ENCODE measurements at places on chromosomes 2 and 18.

DNA sequence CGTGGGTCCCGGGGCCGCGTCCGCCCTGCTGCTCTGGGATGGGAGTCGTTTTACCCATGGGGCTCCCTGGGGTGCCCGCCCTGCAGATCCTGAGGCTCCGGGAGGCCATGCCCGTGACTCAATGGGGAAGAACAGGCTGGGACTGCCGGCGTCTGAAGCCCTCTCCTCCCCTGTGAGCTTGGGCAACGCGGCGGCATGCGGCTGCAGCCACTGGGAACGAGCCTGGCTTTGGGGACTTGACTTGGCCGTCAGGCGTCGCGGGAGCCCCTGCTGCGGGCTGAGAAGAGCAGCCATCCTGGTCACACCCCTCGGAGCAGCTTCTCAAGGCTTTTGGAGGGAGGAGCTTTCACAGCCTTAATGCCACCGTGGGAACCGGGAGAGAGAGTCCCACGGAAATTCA lies 126.9 kb upstream of the CTDP1 start:
- DNase-seq = no peak

DNA sequence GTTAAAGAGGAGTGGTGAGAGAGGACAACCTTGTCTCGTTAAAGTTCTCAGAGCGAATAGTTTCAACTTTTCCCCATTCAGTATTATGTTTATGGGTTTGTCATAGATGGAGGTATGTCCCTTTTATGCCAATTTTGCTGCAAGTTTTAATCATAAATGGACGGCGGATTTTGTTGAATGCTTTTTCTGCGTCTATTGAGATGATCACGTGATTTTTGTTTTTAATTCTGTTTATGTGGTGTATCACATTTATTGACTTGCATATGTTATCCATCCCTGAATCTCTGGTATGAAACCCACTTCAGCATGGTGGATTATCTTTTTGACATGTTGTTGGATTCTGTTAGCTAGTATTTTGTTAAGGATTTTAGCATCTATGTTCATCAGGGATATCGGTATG lies 1123.8 kb upstream of the KLHL29 start:
- no peak for DNase-seq

GRCh38 chr2:217905395-217905794 lies 97.4 kb downstream of the TNS1 start:
- DNase-seq = no peak

GRCh38 chr2:47336259-47337238 lies 66.4 kb upstream of the MSH2 start:
- no peak for DNase-seq

GRCh38 chr2:113225263-113226259 lies 51.8 kb downstream of the PSD4 start:
- peak; percentile 32 for DNase-seq

- DNase-seq = no peak
Observed at GRCh38 chr18:79518028-79518682, 122.4 kb downstream of the NFATC1 start.

GRCh38 chr2:202005272-202005887 lies 28.3 kb upstream of the FZD7 start:
- no peak for DNase-seq

GRCh38 chr2:112996635-112997034 lies 8.6 kb upstream of the IL36A start:
- no peak for DNase-seq

DNA sequence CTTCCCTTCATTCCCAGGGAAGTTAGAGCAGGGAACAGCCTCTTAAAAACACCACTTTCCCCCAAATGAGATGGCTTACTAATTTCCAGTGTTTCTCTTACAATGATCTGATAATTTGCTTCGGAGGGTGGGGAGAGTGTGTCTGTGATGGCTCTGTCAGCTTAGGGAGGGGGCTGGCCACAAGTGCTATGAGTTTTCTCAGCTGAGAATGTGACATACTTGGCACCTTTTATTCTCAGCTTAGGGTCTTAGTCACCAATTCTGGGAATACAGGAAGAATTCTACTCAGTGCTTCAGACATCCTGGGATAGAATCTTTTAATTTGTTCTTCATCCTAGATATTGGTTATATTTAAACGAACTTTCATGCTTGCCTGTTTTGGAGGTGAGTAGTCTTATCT lies 64.4 kb downstream of the AOX1 start:
- DNase-seq = no peak

GRCh38 chr2:74819702-74820101 lies 14.2 kb upstream of the HK2 start:
- DNase-seq = no peak

DNA sequence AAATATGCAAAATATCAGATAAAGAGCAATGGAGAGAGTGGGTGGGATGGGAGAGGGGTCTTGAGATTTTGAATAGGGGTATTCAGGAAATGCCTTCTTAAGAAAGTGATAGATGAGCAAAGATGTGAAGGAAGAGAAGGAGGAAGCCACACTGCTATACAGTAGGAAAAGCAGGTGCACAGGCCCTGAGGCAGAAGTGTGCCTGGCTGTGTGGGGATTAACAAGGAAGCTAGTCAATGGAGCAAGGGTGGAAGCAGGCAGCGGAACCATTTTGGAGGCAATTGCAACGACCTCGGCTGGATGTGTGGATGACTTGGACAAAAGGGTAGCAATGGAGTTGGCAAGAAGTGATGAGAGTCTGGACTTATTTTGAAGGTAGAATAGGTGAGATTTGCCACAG lies 11.0 kb upstream of the CNGA3 start:
- no peak for DNase-seq

DNA sequence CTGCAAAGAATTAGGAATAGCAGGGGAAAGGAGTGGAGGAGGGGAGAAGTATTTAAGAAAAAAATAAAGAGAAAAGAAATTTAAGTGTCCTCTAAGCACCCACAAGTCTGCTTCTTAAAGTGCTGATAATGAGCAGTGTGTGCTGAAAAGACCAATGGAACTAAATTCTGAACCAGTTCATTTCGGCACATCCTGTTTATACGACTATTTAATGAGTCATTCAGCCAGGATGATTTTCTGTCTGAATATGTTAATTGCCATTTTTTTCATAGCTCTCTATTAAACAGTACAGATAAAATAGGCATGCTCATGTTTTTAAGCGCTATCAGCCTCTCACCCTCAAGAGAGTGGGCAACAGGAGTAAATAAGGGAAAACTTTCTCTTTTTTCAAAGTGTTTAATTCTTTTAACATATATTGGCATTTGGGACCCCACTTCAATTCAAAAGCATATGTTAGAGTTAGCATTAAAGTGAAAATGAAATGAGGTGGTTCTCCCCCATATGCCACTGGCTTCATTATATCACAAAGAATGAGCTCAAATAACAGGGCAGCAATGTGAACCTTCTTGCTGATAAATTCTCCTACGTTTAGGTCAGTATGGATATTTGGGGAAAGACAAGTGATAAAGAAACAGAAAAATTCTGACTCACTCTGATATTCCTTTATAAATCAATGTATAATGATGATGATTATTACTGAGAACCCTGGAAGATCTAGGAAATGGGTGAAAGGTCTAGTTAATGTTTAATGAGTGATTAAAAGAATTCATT lies 87.5 kb downstream of the TCF4 start:
- no peak for DNase-seq
